Activated CD4-positive, alpha-beta T cell treated with anti-CD3 and anti-CD28 coated beads for 48 hours (primary cell): ENCODE measurements at places on chromosomes 5 and 9.

DNA sequence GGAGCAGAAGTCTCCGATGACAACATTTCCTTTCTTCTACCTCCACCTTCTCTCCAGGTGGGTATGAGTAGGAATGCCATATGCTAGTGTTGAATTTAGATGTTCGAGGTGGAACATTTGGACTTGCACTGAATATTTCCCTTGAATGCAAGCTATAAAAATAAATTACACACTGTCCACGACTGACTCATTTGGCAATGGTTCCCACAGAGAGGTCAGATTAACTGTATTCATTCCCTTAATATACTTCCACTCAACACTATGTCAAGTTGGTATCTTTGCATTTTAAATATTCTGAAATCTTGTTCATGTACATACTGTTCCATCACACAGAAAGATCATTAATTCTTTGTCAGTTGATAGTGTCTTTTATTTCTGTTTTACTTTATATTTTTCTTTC, 222.6 kb upstream of the PIK3R1 start:
- DNase-seq: no peak

- no peak for DNase-seq
Measured at GRCh38 chr5:93246090-93246855, 334.7 kb downstream of the NR2F1-AS1 start.

DNA sequence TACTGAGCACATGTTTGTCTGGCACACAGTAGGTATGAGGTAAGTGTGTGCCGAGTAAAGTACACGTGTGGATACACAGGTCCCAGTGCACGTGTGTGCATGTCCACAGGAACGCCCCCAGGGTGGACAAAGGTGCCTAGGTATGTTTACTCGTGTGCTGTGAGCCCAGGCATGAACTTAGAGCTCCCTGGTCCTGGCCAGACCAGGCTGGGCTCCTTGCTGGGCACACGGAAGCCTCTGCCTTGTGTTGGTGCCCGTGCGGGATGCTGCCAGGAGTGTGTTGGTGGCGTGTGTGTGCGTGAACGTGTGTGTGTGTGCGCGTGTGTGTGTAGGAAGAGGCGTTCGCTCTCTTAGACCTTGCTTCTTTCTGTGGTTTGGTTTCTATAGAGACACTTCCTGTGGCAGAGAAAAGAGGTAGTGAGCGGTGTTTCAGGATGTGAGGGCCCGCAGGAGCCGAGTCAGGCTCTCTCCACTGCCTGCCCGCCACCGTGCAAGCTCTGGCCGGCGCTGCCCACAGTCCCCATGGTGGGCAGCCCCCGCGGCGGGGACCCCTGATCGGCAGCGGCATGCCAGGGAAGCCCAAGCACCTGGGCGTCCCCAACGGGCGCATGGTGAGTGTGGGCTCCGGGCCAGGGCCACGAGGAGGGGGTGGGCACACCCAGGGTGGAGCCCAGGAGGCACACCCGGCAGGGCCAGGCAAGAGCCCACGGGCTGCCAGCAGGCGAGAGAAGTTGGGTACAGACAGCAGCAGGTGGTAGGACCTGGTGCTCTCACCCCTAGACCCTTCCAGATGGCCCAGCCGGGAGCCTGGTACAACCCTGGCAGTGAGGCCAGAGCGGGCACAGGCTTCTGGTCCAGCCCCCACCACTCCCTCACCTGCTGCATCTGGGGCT, at the start of gene RGS14:
TSS of gene RGS14 (plus strand) at position 466 of the 893 bp plus-strand sequence. CDS start at position 567, 101 bp downstream.
- DNase-seq: peak; percentile 64

GRCh38 chr5:36272136-36272690, 29.5 kb downstream of the RANBP3L start:
- no peak for DNase-seq

GRCh38 chr9:100720922-100721321, 143.0 kb downstream of the CAVIN4 start:
- no peak for DNase-seq

- DNase-seq: no peak
Measured at GRCh38 chr5:87099291-87099839, 168.3 kb upstream of the RASA1 start.

DNA sequence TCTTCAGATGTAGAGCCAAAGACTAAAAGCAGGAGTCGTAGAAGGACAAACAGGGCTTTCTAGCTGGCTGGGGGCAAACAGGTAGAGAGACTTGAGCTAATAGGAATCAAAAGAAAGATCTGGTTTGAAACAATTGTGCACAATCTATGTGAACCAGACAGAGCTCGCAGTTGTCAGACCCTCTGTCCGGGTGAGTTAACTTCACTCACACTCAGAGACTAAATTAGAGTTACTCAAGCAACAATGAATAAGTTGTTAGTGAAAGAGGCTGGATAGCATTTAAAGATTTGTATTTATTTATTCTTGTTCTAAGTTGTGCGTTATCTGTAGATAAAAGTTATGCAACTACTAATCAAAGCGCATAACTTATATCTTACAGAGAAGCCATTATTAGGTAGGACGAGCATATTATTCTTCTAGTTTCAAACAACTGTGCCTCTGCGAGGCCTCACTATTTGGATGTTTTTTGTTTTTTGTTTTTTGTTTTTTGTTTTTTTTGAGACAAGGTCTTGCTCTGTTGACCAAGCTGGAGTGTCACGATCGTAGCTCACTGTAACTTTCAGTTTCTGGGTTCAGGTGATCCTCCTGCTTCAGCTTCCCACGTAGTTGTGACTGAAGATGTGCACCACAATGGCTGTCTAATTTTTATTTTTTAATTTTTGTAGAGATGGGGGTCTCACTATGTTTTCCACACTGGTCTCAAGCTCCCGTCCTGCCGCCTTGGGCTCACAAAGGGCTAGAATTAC, 13.2 kb upstream of the LNPEP start:
- DNase-seq: no peak

GRCh38 chr9:99602854-99603253, 218.8 kb upstream of the NR4A3 start:
- no peak for DNase-seq

- DNase-seq: no peak
Measured at GRCh38 chr5:83277953-83278352, 193.6 kb upstream of the VCAN start.

DNA sequence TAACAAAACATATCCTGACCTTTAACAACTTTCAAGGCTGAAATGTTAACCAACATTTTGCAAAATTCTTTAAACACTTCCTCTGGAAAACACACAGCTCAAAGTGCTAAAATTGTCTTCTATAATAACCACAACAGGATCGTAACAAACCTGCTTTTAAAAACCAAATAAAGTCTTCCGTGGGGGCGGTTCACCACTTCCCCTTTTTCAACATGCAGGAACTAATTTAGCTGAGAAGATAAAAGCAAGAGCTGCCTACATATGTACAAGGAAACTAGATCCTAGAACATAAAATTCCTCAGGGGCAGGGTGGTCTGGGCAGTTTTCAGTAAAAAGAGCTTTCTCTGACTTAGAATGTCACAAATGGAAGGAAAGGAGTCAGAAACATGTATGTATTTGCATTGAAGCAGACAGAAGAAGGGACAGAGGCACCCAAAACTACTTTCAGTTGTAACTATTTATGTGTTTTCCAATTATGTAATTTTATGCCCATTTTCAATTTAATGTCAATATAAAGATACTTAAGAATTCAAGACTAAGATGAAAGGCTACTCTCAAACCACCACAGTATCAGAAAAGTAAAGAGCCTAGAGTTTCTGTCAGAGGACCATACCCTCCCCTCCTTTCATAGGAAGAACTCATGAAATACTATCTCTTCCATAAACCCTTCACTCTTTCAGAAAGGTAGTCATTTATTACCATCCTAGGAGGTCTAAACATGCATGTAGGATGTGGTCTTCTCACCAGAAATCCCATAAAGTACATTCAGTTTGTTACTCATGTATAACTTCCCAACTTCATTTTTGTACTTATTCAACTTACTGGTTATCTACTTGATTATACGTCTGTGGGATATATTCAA, 185.9 kb upstream of the RASA1 start:
- DNase-seq: peak; percentile 30

- no peak for DNase-seq
Measured at GRCh38 chr9:111603041-111603440, 3.6 kb upstream of the PTGR1 start.
